CD4-positive, alpha-beta T cell (primary cell): ENCODE measurements at places on chromosomes 5 and 9.

DNA sequence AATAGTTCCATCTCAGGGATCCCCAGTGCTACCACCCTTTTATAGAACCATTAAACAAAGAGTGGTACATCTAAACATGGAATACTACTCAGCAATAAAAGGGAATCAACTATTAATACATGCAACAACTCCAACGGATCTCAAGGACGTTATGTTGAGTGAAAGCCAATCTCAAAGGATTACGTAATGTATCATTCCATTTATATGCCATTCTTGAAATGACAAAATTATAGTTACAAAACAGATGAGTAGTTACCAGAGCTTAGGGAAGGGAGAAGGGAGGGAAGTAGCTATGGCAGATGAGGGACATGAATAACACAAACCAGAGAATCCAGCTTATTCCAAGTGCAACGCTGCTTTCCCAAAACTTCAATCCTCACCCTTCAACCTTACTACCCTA, 69.5 kb downstream of the ACTL7B start:
- no peak for DNase-seq

DNA sequence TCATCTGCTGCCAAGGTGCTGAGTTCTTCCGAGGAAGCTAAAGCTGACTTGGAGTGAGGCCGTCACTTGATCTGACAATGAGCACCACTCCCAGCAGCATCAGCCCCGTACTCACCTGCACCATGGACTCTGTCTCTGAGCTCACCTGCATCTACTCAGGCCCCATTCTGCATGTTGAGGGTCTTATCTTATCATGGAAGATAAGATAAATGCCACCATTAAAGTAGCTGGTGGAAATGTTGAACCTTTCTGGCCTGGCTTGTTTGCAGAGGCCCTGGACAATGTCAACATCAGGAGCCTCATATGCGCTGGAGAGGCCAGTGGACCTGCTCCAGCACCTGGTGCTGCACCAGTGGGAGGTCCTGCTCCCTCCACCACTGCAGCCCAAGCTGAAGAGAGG, 35.0 kb upstream of the HMGCS1 start:
- DNase-seq: no peak

GRCh38 chr5:138736293-138736692, 16.9 kb upstream of the CTNNA1 start:
- DNase-seq: no peak

DNA sequence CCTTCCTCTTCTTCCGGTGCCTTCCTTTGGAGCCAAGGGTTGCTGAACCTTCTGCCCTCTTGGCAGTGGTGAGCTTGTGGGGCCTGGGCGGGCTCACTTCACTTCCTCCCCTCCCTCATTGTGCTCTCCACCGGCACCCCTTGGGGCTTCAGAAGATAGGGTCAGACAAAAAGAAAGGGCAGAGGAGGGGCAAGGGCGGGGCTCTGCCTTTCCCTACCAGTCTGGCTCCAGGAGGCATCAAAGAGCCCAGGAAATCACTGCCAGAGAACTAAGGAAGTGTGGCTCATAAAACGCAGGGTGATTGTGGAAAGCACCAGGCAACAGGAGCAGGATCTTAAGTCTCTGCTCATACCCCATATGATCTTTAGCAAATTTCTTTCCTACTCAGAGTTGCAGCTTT, 34.8 kb downstream of the ACOT12 start:
- no peak for DNase-seq

DNA sequence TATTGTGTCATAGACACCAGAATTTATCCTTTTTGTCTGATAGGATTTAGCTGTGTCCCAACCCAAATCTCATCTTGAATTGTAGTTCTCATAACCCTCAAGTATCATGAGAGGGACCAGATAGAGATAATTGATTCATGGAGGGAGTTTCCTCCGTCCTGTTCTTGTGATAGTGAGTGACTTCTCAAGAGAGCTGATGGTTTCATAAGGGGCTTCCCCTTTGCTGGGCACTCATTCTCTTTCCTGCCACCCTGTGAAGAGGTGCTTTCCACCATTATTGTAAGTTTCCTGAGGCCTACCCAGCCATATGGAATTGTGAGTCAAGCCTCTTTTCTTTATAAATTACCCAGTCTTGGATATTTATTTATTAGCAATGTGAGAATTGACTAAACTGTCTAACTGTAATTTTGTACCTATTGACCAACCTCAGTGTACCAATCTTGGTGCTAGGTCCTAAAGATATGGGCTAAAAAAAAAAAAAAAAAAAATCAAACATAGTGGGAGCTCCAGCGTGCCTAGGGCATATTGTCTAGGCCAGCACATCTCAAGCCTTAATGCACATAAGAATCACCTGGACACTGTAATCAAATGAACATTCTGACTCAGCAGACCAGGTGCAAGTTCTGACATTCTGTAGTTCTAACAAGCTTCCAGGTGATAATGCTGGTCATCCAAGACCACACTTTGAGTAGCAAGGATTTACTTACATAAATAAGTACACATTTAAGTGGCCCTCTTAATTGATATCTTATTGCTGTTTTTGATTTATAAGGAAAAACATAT, 30.5 kb downstream of the ST8SIA4 start:
- peak; percentile 43 for DNase-seq

DNA sequence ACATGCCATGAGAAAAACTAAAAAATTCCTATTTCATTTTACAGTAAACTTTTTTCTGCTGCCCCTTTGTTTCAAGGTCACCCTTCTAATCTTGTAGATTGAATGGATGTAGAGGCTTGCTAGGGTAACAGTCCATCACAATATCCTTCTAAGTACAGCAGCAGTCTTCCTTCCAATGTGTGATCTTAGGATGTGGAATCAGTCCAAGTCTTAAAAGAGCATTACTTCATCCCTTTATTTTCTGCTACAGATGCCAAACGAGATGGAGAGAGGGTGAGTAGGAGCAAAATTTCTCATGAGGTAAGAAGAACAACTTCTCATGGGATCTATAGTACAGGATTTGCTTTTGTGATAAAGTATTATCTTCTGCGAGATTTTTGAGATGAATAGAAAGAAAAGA, 704 bp upstream of the IL33 start:
- DNase-seq: no peak

- no peak for DNase-seq
Measured at GRCh38 chr9:80085668-80086067, 513.9 kb downstream of the TLE4 start.
